Thyroid gland (tissue), 4 donors: ENCODE measurements at places on chromosomes 12 and 14. TPM values are rescaled to one million over a fixed set of nuclear protein-coding genes. Genes with fewer than 3 reads are reported as not detected.

- no peaks in the 10 kb centered on the region for H3K27me3 ChIP-seq
- H3K27ac ChIP-seq: peak overlapping the region; percentile 82
- no peak overlapping the region for H3K4me3 ChIP-seq
- peak; percentile 75 for DNase-seq
These were observed 90.0 kb upstream of the CDKN3 start for GRCh38 chr14:54306806-54307205.

GRCh38 chr14:100436745-100437406, 113.7 kb downstream of the SLC25A47 start:
- H3K4me1 ChIP-seq: peaks cover 22% of the 10 kb centered on the region
- DNase-seq: peak; percentile 14
- no peaks in the 10 kb centered on the region for H3K27me3 ChIP-seq

DNA sequence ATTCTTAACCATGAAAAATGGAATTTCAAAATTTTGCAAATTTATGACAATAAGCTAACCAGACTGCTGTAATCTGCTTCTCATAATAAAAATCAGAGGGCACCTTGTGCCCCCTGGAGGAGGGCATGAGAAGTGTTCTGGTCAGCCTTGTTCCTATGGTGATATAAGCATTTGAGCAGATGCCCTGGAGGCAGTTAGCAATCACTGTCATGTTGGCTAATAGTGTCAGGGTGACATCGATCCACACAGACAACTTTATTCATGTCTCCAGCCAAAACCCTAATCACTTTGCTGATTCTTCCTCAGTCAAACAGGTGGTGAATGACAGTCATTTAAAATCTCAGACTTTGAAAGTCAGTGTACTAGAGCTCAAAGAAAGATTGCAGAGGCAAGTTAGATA, 943.0 kb downstream of the GALC start:
- H3K27me3 ChIP-seq: no peaks in the 10 kb centered on the region
- no peak overlapping the region for H3K27ac ChIP-seq
- no peak for DNase-seq
- H3K36me3 ChIP-seq: no peaks in the 10 kb centered on the region

DNA sequence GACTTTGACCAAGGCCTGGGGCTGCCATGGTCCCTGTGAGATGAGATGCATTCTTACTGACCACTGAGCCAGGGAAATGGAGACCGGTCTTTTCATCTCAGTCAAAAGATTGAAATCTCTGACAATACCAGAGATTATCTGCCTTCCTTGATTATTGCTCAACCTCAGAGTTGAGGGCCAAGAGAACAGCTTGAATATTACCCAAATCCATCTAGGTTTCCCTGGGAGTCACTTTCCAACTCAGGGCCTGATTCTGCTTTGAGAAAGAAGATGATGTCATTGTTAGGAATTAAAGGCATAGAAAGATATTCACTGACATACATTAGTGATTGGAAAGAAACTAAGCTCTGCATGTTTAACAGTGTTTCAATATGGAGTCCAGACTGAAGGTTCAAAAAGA, 515.9 kb upstream of the TBX3 start:
- H3K27me3 ChIP-seq: no peaks in the 10 kb centered on the region
- H3K4me1 ChIP-seq: no peaks in the 10 kb centered on the region
- no peak for DNase-seq
- H3K27ac ChIP-seq: no peak overlapping the region

DNA sequence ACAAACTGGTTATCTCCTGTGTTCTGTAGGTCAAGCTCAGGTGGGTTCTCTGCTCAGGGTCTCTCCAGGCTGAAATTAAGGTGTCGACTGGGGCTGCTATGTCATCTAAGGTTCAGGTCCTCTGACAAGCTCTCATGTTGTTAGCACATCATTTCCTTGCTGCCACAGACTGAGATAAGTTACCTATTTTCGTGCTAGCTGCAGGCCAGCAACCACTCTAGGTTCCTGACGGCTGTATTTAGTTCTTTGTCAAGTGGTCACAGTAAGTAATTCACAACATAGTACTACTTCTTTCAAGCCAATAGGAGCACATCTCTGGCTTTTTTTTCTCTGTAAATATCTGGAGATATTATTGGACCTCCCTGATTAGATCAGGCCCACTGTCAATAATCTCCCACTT, 169.3 kb upstream of the CAND1 start:
- no peak for DNase-seq
- H3K36me3 ChIP-seq: no peaks in the 10 kb centered on the region
- H3K27ac ChIP-seq: no peak overlapping the region
- H3K27me3 ChIP-seq: no peaks in the 10 kb centered on the region

NCAPD2 gene
- total RNA-seq: 22.4 TPM

CMA1 gene
- not detected for total RNA-seq

BRF1 gene
- total RNA-seq: 52.1 TPM

PCNX1 gene
- 43.8 TPM for total RNA-seq

ABCD2 gene
- 0.58 TPM for total RNA-seq
